Motor neuron (in vitro differentiated cells): ENCODE measurements at places on chromosomes 7 and 10.
A peak's percentile ranks its signal among the peaks of the same experiment; 100 is the strongest.

DNA sequence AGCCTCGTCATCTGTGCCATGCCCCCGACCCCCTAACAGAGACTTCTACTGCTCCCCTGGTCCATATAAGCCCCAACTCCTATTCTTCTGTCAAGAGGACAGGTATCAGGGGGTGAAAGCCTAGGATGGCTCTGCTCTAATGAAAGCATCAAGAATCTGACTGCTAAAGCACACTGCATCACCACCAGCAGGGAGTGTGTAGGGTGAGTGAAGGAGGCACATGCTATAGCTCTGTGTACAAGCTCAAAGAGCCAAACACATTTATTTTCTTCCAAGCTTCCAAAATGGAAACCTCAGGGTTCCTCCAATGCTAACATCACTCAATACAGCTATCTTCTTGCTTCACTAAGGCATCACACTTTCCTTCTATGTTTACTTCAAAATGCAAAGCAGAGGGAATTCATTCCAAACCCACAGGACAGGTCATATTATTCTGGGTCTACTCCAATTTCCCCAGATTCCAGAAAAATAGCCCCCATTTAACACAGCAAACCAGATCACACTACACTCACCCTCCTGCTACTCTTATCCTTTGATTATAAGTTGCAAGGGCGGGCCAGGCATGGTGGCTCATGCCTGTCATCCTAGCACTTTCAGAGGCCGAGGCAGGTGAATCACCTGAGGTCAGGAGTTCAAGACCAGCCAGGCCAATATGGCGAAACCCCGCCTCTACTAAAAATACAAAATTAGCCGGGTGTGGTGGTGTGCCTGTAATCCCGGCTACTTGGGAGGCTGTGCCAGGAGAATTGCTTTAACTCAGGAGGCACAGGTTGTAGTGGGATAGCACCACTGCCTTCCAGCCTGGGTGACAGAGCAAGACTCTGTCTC is 36.6 kb downstream of the RHEB start:
- no peak for ATAC-seq

- no peak for ATAC-seq
Observed at GRCh38 chr7:22223807-22224206, 133.1 kb downstream of the RAPGEF5 start.

DNA sequence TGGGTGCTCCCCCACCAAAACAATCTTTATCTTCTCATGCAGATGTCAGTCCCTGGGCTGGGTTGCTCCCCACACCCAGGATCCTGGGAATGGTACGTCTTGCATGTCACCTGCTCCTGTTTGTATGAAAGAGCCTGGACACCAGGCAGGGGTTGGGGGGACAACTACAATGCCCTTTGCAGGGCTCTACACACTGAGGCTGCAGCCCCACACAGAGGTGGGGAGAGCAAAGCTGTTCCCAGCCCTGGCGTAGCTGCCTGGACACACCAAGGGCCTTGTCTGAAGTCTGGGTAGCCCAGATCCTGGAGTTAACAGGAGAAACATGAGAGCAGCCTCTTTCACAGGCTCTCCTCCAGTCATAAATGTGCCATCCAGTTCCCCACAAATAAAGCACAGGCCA is 61.2 kb upstream of the TMEM72 start:
- ATAC-seq, result no peak

DNA sequence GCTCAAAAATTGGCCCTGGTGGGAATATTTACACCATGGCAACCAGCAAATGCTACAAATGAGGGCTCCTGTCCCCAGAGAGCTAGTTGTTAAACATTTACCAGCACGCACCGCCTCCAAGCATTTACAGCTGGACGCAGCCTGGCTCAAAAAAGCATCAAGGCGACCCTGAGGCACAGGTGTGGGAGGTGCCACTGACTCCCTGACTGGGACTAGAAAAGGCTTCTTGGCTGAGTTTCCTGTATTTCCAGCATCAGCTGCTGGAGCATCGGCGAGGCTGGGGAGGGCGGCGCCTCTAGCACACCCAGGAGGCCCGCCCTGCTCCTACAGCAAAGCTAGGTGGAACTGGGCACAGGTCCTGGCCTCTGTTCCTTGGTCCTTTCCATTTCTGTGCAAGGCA is 43.5 kb upstream of the ZRANB1 start:
- no peak for ATAC-seq

- ATAC-seq, result peak; percentile 36
Observed at GRCh38 chr7:114062810-114063209, 144.0 kb upstream of the PPP1R3A start.

DNA sequence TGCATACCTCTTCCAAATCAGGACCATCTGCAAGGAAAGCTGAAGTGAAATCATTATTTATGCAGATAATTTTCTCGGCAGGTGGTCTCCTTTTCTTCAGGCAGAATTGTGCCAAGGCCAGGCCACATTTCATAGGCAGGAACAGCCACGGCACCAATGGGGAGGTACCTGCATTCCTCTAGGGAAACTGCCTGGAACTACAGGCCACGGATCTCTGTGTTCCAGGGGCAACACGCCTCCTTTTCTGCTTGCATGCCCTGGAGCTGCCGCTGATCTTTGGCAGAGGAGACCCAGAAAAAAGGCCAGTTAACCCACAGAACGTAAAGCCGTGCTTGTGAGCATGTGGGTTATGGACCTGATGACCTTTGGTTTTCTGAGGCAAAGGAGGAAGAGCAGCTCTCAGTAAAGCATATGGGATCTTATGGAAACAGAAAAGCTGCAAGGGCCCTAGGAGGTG is 111.2 kb upstream of the KIAA1217 start:
- no peak for ATAC-seq

DNA sequence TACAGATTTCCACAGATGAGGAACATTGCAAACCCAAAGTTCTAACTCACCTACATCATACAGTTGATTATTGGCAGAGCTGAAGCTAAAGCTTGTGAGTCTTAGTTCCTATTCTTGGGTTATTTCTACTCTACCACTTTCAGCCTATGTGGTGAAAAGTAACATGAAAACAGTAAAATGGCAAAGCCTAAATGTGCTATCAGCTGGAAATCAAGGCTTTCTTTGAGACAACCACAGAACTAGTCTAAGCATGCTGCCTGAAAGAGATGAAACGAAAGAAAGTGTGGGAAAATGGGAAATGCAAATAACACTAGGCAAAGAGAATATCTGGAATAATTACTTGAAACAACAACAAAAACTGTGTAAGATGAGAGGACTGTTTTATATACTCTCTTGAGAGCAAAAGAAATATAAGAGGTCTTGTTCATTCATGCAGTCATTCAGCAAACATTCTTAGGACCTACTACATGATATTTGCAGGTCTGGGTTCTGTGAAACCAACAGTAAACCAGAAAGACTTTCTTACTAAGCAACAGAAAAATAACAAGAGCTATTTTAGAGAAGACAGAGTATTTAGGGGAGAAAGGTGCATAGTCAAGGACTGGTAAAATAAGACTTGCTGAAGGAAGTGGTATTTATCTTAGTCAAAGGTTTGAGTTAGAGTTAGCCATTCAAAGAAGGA is 437.1 kb downstream of the HTR7 start:
- ATAC-seq, result no peak

DNA sequence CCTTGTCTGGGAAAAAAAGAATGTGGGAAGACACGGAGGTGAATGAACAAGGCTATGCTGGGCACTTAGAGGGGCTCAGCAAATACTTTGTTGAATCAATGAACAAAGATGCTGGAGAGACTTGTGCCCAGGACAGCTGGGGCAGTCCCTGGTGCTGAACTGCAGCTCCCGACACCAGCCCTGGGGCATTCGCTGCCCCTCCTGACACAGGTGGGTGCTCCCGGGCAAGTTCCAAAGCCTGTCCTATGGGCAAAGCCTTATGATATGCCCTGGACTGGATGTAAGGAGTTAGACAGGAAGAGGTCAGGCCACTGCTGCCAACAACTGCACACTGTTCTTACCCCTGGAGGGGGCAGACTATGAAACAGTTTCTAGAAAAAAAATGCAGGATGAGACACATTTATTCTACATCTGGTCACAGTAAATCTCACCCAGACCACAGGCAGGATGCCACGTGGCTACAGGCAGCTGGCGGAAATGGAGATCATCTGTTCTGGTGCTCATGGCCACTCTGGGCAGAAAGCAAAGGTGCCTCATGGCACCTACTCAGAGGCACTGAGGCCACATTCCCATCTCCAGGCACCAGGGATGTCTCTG is 21.9 kb upstream of the FRAT2 start:
- ATAC-seq, result no peak

DNA sequence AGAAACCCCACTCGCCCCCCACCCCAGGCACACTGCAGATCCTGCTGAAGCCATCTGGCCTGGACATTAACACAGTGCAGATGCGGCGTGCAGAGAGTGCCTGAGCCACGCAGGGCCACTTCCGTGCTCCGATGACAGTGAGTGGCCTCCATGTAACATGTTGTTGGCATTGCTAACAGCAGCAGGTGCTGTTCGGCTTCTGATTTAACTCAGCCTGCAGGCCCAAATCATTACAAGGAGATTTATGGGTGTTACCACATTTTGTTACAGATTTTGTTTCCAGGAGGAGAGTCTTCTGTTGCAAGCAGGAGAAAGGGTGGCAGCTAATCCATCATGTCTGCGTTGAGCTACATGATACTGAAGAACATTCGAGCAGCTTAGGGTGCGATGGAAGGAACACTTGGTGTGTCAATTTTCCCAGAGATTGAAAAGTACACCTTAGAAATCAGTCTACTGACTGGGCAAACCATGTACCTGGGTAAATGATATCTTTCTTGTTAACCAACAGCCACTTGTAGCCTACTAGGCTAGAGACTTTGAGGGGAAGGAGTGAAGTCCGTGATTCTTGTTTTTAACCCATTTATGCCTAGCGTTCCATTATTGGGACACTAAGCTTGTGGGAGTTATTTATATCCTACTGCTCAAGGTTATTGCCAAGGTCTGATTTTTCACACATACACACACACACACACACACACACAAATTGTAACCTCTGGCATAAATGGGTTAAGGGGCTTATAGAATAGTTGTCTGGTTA is 90.0 kb downstream of the JCAD start:
- ATAC-seq, result no peak

GRCh38 chr7:2471022-2471329 is 5.2 kb downstream of the GRIFIN start:
- no peak for ATAC-seq

DNA sequence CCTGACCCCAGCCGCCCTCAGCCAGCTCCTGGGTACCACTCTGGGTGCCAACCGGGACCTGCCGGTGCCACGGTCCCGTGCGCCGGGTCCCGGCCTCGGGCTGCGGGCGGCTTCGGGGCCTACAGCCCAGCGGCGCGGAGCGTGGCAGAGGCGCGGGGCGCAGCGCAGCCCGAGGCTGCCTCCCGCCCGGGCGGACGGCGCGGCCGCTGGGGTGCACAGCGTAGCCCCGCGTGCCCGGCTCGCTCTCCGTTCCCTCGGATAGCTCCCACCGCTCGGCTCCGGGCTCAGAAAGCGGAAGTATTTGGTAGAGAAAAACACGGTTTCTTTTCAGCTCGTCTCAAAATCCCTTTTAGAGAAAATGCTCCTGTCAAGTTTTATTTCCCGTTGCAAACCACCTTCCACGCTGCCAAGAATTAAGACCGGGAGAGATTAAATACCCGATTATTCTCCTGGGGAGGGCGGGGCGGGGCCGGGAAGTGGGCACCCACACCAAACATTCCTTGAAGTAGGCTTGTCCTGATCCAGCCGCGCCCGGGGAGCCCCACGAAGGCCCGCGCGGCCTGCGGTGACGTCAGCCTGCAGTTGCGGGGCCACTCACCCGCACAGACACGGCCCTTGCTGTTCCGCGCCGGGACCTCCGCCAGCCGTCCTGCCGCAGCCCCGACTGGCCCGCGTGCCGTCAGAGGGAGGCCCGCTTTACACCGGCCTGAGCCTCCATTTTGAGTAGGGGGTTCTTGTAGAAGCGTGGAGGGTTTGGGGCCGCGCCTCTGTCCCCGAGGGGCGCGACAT is 7.2 kb downstream of the HOXA13 start:
- peak; percentile 47 for ATAC-seq

GRCh38 chr10:77016855-77017254 is 620.8 kb downstream of the KCNMA1 start:
- peak; percentile 57 for ATAC-seq

GRCh38 chr10:108187408-108188012 is 1023.0 kb upstream of the SORCS1 start:
- ATAC-seq, result peak; percentile 30

- ATAC-seq, result no peak
Observed at GRCh38 chr10:7417807-7418206, 7.0 kb upstream of the SFMBT2 start.

- no peak for ATAC-seq
Observed at GRCh38 chr10:32341596-32341995, 5.4 kb downstream of the EPC1 start.

DNA sequence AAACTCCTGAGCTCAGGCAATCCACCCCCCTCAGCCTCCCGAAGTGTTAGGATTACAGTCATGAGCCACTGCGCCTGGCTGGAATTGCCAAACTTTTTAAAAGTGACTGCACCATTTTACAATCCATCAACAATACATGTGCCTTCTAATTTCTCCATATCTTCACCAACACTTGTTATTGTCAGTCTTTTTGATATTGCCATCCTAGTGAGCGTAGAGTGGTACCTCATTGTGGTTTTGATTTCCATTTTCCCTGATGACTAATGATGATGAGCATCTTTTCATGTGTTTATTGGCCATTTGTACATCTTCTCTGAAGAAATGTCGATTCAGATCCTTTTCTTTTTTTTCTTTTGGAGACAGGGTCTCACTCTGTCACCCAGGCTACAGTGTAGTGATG is 21.7 kb upstream of the STRIP2 start:
- no peak for ATAC-seq

DNA sequence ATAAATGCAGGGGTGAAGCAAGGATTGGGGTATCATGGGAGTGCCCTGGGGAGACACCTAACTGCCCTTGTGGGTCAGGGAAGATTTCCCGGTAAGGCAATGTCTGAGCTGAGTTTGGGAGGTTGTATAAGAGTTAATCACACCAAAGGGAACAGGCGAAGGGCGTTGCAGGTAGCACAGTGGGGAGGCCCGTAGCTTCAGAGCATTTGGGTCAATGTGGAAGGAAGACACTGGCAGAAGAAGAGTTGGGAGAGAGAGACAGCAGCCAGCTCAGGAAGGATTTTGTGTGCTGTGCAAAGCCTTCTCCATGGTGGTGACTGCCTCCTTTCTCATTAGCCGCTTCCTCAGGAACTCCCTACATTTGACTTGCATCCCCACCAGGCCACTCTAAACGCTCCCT is 80.8 kb upstream of the LEP start:
- ATAC-seq, result no peak

GRCh38 chr10:96588616-96589419 is 2.0 kb upstream of the TM9SF3 start:
- ATAC-seq, result no peak

GRCh38 chr10:8583096-8583495 is 528.6 kb downstream of the GATA3 start:
- ATAC-seq, result no peak
